CD4-positive, alpha-beta memory T cell (primary cell): ENCODE measurements at places on chromosomes 6 and 20.

DNA sequence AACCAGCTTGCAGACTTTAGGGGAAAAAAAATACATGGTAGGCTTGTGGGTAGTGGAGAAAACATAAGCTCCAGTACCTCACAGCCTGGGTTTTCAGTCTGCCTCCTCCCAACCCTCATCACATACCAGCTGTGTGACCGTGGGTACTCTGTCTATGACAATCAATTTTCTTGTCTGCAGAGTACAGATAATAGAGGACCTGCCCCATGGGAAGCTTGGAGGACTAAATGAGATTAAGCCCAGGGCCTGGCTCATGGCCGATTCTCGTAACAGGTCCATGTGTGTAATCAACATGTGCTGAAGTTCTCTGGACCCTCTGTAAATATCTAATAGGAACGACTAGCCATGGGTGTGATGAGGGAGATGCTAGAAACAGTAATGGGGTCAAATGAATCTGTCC lies 34.0 kb downstream of the NT5E start:
- no peak for DNase-seq

DNA sequence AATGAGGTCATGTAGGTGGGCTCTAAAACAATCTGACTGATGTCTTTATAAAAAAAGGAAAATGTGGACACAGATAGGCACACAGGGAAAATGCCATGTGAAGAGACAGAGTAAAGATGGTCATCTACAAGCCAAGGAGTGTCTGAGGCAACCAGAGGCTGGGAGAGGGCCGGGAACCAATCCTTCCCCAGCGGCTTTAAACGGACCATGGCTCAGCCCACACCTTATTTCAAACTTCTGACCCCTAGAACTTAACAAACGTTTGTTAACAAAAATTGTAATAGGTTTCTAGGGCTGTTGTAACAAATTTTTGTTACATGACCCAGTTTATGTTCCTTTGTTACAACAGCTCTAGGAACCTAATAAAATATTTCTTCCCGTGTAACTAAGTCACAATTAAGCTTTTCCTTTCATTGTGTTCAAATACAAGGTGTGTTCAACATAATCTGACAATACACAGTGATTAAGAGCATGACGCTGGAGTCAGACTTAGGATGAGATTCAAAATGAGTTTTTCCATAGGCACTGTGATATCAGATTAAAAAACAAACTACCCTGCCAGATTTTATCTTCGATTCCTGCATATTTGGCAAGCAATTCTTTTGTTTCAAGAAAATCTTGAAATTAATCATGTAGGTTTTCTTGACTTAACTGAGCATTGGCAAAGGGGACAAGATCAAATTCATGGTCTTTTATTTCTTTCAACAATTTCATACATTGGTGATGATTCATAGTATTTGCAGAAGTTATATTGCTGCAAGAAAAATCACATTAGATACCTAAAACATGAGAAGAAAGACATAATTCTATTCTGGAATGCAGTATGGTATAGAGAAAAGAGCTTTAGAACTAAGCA lies 169.5 kb upstream of the RIPOR2 start:
- DNase-seq = no peak

DNA sequence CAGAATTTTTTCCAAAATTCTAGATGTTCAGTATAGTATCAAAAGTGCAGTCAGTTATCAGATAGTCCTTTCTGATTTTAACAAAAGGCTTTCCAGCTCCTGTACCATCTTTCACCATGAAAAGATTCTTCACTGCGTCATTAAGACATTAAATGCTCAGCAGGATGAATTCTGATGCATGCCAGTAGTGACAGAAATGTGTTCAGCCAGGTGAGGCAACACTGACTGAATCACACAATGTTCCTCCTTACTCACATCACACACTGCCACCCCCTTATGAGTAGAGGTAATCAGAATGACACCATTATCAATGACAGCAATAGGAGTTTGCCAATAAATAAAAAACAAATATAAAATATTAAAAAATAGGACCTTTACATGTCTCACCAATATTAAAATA lies 426.6 kb upstream of the PLCB4 start:
- no peak for DNase-seq

GRCh38 chr6:6820641-6821238 lies 232.2 kb downstream of the LY86 start:
- no peak for DNase-seq

- DNase-seq = peak; percentile 61
Measured at GRCh38 chr6:6610031-6610591, 21.6 kb downstream of the LY86 start.

DNA sequence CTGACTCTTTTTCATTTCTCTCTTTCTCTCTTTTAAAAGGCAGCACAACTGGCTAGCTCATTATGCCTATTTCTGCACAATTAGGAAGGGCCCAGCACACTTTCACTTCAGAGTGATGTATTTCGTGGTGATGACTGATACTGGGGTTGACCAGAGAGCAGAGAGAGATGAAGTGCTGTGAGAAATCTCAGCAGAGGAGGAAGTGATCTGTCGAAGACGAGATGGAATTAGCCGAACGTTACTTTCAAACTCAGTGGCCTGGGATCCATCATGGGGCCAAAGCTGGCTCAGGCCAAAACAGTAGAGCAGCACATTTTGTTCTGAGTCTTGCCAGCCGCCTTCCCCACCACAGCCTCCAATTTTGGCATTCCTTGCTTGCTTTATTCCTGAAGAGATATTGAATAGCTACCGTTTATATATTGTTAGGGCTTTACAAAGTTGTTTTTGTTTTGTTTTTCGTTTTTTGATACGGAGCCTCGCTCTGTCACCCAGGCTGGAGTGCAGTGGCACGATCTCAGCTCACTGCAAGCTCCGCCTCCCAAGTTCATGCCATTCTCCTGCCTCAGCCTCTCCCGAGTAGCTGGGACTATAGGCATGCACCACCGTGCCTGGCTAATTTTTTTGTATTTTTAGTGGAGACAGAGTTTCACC lies 213.2 kb upstream of the ECI2 start:
- DNase-seq = no peak

DNA sequence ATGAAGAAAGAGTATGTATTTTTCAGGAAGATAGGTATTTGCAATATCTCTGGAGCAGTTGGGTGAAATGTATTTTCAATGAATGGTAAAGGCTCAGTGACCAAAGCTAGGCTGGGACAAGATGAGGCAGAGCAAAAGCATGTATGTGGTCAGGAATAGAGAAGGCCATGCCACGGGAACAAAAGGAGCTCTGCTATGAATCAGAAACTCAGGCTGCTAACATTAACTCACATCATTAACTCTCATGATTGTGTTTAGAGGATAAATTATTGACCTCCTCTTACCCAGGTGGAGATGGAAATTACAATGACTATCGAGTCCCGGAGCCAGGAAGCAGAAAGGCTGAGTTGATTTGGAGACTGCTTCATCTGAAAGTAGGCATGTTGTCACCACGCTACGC lies 220.2 kb downstream of the FUT9 start:
- no peak for DNase-seq

DNA sequence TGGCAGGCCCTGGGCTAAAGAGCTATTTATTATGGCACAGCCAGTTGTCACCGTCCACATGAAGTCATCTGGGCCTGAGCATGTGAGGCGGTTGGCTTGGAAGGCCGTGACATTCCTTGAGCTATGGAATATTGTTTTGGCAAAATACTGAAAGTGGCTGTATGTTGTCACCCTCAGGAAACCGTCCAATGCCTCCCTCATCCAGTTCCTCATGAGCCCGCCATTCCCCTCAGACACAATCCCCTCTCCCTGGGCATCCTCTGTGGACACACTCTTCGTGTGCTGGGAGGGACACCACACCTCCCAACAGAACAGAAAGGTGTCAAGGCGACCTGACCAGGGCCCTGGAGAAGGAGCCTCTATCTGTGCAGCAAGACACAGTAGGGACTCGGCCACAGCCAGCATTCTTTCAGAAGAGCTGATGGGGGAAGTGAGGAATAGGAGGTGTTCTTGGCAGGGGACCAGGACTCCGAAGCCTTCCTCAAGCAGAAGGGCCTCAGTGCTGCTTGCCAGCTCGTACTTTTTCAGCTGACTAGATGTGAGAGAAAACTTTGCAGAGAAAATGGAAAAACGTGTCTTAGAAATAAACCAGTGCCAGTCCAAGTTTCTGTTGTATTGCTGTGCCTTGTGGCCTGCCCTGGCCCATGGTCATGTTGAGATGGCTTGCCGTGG lies 120.5 kb downstream of the SOD2 start:
- no peak for DNase-seq

DNA sequence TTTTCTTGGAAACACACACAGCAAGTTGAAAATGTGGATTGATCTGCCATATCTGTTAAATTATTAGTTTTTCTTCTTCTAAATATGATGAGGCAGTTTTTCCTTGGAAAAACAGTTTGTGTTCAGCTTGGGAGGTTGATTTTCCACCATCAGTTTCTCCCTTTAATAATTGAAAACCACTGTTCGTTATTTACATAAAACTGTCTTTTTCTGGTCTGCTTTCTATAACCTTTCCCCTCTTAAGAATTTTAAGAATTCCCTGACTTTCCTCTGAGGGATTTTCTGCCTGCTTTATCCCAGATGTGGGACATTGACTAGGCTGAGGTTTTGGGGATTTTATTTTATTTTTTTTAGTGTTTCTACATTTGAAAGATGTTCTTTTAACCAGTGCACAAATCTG lies 27.2 kb downstream of the DSE start:
- DNase-seq = no peak

- DNase-seq = no peak
Measured at GRCh38 chr6:12719017-12719416, 2.5 kb downstream of the PHACTR1 start.

DNA sequence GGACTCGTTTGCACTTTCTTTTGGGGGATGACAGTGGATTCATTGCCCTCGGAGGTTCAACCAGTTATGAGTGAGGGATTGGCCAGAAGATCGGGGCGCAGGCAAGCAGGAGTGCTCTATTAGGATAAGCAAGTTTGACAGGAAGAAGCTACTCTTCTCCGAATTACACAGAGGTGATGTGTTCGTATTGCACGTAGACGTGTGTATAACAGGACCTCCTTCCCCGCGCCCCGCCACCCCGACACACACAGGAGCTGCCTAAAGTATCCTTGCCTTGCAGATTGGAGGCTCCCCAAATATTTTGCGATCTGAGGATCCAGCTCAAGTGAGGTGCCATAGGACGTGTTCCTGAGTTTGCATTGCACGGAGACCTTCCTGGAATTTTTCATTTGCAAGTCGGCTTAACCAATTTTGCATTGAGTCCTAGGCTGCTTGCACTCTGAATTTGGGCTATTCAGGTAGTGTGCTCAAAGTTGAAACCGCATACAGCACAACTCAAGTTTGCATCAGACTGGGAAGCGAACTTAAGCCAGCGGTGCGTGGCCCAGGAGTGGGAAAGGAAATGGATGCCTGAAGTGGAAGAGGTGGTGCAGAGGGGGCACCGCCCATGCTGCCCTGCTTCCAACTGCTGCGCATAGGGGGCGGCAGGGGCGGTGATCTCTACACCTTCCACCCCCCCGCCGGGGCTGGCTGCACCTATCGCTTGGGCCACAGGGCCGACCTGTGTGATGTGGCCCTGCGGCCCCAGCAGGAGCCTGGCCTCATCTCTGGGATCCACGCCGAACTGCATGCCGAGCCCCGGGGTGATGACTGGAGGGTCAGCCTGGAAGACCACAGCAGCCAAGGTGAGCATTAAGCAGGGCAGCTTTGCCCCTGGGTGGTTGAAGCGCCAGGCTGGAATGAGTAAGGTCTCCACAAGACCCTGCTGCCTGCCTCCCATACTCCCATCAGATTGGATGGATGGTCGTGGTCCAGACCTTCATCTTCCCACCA lies 770 bp downstream of the TCF19 start:
- peak; percentile 14 for DNase-seq

GRCh38 chr6:56764081-56764566 lies 121.4 kb upstream of the DST start:
- no peak for DNase-seq

DNA sequence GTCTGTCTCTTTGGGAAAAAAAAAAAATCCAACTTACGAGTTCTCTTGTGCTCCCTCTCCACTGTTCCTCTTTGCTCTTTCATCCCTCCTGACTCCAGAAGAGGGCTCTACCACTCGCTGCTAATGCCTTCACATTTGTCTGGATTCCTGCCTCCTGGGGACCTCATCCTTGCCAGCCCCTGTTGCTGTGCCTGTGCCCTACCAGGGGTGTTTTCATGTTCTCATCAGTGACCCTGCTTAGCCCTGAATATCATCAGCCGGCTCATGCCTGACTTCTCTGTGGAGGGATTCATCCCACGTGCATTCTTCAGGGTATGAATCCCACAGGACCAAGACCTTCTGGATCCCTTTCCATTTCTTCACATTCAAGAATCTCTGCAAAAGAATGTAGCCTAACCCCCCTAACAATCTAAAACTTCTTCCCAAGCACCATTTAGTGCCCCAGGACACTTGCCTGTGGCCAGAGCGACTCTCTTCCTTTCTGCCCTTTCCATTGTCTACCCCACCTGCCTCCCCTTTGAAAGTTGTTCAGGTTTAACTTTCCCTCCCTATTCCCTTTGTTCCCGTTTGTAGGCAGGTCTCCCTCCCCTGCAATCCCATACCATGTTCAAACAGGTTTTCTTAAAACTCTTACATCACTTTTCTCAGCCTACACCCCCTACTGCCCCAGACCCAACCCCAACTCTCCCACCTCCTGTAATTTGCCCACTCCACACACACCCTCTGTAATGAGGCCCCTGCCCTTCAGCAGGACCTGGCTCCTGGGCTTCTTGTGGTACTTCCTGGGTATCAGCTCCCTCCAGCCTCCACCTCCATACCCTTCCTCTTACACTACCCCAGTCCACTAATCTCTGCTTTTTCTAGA lies 50.2 kb downstream of the RREB1 start:
- no peak for DNase-seq

DNA sequence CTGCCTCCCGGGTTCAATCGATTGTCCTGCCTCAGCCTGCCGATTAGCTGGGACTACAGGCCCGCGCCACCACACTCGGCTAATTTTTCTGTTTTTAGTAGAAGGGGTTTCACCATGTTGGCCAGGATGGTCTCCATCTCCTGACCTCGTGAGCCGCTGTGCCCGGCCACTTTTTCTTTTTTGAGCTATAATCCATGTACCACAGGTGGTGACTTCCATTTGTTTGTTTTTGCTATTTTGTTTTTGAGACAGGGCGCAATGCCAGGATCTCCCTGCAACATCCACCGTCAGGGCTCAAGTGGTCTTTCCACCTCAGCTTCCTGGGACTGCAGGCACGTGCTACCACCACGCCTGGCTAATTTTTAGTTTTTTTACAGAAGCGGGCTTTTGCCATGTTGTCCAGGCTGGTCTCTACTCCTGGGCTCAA lies 8.5 kb downstream of the HSPA1B start:
- DNase-seq = no peak

DNA sequence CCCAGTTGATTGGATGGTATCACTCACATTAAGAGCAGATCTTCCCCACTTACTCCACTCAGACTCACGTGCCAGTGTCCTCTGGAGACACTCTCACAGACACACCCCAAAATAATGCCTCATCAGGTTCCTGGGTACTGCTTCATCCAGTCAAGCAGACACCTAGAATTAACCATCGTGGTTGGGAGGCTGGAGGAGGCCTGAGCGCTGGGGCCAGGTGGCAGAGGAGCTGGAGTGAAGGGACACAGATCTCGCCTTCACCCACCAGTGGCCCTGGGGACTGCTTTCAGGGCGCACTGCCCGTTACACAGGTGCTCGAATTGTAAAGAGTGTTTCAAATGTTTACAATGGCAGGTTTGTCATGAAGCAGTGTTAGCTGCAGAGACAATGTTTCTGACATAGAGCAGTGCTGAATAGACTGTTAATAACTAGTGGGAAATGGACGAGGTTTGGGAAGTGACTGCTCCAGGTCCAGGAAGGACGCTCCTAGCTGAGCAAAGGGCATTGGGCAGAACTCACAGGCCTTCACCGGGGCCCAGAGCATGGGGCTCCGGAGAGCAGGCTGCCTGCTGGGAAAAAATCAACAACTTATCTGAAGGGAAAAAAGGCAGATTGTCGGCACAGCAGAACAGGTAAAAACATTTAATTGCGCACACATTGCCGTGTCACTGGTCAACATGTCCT lies 38.4 kb downstream of the TMEM242 start:
- DNase-seq = no peak
